ENCODE measurements at places on chromosomes 2 and 18. TPM values are rescaled to one million over a fixed set of nuclear protein-coding genes. Genes with fewer than 3 reads are reported as not detected.

Gene LOXHD1
- total RNA-seq, result 0.11 TPM

Gene PXDN
- 2.1 TPM for total RNA-seq

Gene DLX1
- not detected for total RNA-seq

Gene MALL
- total RNA-seq, result not detected

Gene FAM98A
- total RNA-seq, result 17.3 TPM

Gene PLEKHH2
- 0.07 TPM for total RNA-seq

Gene NT5C1B
- total RNA-seq, result not detected

Gene G6PC2
- total RNA-seq, result not detected

Gene ABCG5
- not detected for total RNA-seq

Gene BCL2
- 64.2 TPM for total RNA-seq

Gene TUBA3E
- total RNA-seq, result not detected

Gene MARCHF4
- not detected for total RNA-seq

Gene ZNF892
- total RNA-seq, result 3.2 TPM

Gene OR6B2
- not detected for total RNA-seq

Gene RNF25
- 16.5 TPM for total RNA-seq
